ENCODE measurements at places on chromosomes 7 and 10.

GRCh38 chr7:47480576-47481538 is 101.1 kb downstream of the TNS3 start:
- DNase-seq = no peak

DNA sequence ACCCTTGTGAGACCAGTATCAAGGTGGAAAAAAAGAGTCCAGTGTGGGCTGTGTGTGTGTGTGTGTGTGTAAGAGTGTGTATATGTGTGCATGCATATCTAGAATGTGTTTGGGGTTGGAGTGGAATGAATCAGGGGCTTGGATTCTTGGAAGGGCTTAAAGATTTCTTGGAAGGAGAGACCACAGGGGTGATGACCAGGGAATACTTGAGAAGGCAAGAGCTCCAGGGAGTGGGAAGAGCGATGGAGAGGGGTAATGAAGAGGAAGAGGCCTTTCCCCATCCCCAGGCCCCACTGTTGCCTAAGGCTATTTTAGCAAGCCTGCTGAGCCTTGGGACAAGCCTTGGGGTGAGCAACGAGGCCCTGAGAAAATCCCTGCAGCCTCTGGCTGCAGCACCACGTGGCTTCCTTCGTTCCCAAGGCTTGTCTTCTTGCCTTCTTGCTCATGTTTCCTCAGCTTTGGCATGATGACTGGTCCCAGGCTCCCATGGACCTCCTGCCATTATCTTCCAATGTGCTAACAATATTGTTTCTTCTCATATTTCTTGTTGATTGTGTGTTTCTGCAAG is 663.4 kb downstream of the INHBA start:
- no peak for DNase-seq

DNA sequence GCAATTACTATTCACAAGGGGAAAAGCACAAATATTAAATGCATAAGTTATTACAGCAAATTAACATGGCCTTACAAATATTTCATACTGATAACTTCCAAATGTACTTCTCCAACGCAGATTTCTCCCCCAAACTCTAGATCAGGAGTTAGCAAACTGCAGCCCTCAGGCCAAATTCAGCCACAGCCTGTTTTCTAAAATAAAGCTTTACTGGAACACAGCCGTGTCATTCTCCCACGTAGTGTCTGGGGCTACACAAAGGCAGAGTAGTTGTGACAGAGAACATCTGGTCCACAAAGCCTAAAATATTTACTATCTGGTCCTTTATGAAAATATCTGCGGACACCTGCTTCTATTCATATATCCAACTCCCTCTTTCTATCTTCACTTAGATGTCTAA is 151.8 kb upstream of the AHR start:
- DNase-seq = no peak

DNA sequence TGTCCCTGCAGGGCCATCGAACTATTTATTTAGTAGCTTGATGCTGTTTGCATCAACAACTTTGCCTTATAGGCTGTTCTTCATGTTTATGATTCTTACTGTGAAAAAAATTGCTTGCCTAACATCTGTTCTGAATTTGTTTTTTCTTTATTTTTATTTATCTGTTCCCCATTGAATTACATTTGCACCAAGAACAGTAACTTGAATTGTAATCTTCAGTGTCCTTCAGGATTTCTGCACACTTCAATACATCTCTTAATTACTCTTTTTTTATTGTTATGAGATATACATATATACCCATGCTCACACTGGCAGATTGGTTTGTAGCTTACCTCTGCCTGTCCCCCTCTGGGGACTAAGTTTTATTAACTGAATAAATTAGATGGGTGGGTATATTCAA is 64.4 kb downstream of the TBXAS1 start:
- no peak for DNase-seq

GRCh38 chr7:155980841-155981240 is 168.6 kb upstream of the SHH start:
- DNase-seq = no peak

DNA sequence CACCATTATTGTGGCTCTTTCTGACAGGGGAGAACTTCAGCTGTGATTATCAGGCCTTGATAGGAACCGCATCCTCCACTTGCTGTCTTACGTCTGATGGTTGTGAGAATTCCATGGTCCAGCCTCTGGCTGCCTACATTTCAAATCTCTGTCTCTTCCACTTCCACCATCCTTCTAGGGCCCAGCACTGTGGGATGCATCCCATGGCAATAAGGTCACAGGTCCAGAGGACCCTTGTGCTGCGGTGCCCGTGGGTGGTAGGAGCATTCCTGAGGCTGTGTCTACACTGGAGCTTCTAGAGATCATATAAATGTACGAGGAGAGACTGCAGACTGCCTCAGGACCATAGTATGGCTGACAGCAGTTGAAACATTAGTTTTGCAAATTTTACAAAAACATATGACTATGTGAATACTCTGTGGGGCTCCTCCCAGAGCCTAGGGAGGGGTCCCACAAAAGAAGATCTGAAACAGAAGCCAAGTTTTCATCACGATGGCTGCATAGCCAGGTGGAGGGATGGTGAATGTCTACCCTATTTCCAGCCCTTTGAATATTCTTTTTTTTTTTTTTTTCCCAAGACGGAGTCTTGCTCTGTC is 11.8 kb downstream of the CALML3 start:
- no peak for DNase-seq

- no peak for DNase-seq
Measured at GRCh38 chr10:78746155-78746763, 322.5 kb upstream of the ZMIZ1 start.

DNA sequence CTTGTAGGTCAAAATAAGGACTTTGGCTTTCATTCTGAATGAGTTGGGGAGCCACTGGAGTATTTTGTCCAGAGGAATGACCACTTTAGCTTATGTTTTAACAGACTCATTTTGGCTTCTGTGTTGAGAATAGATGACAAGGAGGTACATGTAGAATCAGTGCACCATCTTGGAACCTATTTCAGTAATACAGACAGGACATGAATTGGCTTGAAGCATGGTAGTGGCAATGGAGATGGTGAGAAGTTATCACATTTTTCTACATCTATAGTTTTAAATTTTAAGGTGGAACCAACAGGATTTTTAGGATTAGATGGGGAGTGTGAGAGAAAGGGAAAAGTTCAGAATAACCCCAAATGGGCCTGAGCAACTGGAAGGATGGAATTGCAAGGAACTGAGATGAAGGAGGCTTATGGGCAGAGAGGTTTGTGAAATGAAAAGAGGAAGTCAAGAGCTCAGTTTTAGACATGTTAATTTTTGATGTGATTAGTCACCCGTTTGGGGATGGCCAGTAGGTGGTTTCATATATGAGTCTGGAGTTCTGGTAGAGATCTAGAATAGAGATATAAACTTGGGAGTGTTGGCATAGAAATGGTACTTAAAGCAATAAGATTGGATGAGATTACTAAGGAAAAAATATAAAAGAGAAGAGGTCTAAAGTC is 89.2 kb upstream of the JAZF1 start:
- DNase-seq = no peak

GRCh38 chr7:158572000-158572828 is 15.4 kb downstream of the PTPRN2 start:
- no peak for DNase-seq

GRCh38 chr10:35329520-35329919 is 6.8 kb upstream of the CCNY start:
- DNase-seq = no peak

- DNase-seq = no peak
Measured at GRCh38 chr7:70361821-70362220, 763.5 kb downstream of the AUTS2 start.

DNA sequence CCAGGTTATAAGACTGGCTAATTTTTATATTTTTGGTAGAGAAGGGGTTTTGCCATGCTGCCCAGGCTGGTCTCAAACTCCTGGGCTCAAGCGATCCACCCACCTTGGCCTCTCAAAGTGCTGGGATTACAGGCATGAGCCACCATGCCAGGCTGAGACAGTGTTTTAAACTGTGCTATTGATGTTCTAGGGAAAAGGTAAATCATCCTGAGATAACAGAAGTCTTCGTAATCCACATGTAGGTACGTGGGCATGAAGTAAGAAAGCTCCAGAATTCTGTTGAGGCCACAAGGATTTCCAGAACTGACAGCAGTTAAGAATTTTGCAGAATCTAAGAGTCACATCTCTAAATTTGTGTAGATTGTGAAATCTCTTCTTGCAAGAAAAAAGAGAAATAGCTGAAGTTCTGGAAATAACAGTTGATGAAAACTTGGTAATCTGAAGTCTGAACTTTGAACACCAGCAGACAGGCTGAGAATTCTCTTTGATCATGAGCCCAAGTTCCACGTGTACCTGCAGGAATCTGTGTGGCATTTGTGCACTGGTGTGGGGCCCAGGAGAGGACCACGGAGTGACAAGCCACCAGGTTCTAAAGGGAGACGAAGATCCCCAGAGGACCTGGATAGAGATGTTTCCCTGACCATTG is 24.6 kb downstream of the C7orf33 start:
- DNase-seq = no peak

DNA sequence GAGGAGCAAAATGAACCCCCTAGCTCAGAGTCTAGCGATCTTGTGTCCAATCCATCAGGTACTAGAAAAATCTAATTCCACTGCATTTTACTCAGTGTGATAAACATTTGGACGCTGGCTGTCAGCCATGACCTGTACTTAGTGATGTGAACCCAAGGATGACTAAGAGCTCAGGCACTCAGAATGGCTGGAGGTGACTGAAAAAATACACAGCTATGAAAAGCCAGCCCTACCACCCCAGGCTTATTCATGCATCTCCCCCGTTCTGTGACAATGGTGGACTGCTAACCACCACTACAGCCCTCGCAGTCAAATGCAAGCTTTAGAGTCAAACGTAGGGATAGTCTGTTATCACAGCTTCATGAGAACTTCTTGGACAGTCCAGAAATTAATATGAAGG is 14.9 kb downstream of the AFAP1L2 start:
- no peak for DNase-seq

DNA sequence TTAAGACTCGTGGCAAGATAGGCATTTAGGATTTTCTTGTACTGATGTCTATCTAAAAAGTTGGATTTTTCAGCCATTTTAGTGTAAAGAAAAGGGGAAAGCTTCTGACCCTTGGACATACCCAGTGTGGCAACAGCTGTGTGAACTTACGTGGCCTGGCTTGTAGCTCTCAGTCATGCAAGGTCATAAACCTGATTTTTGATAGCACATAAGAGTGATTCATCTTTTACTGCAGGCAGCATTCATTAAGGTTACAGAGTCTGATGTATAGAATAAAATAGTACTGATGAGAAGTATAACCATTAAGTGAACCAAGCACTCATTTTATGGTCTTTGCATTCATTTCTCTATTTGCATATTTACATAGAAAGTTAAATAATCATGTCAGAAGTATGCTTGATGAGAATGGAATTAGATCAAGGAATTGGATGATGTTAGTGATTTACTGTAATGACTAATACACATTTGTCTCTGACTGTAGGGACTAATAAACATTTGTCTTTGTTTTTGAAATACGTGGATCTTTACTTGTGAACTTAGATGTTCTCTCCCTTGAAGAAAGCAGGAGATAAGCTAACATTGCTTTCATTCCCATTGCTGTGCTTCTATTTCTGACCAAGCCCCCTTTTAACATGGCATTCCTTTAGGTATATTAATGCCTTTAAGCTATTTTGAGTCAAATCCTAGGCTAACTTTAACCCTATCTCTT is 88.2 kb downstream of the GSDME start:
- DNase-seq = no peak

DNA sequence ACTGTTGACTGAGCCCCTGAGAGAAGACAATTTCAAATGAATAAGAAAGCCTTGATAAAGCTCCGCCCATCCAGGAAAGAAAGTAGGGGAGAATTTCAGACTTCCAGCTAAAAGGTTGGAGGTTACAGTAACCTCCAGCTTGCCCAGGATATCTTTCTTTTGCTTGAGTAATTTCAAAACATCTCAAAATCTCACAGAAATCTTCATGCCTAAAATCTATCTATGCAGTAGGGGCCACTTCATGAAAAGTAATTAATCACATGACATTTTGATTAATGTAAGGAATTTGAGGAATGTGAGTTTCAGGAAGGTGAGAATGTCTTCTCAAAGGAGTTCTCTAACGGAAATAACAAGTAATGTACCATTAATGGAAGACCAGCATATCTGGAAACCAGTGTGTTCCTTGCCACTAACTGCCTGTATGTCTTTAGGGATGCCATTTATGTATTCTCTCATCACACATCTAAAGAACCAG is 24.2 kb downstream of the TRIL start:
- no peak for DNase-seq

GRCh38 chr7:156168434-156168833 is 356.2 kb upstream of the SHH start:
- DNase-seq = no peak

GRCh38 chr7:106476751-106477150 is 184.2 kb downstream of the CCDC71L start:
- no peak for DNase-seq

- no peak for DNase-seq
Measured at GRCh38 chr10:85444868-85445267, 921.7 kb downstream of the GRID1 start.

GRCh38 chr7:84822941-84823510 is 363.8 kb downstream of the SEMA3D start:
- no peak for DNase-seq

DNA sequence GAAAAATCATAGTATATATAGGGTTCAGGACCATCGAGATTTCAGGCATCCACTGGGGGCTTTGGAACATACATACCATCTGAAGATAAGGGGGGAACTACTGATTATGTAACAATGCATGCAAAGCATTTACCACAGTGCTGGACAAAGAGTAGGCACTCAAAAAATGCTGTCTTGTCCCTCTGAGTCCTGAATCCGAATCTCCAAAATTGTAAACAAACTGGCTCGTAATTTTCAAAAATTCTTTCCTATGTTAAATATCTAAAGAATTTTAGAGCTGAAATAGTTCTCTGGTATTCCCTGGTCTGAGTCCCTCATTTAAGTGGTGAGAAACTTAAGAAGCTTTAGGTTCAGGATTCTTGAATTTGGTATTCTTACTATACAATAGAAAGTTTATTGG is 167.8 kb upstream of the ASAH2 start:
- DNase-seq = no peak

DNA sequence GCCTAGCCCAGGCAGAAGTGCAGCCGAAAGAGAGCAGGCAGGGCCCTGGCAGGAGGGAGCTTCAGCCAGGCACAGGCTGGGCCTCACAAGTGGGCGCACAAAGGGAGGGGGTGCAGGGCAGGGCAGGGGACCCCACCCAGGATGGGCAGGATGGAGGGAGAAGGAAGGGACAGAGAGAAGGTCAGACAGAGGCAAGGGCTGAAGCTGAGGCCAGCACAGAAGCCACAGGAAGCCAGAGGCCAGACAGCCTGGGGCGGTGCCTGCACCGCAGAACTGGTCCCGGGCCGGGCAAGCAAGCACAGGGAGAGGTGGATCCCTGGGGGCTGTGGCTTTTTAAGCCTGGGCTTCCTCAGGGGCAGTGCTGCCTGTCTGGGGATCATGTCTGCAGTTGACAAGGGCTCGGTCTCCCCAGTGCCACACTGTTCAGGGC is 16.7 kb downstream of the NOS3 start:
- DNase-seq = no peak

- no peak for DNase-seq
Measured at GRCh38 chr7:77753173-77753572, 45.1 kb downstream of the TMEM60 start.
